CD4-positive, alpha-beta T cell treated with Interferon gamma for 1 hour (primary cell): ENCODE measurements at places on chromosomes 3 and 15.

- DNase-seq = no peak
Measured at GRCh38 chr3:23829242-23829934, 23.6 kb downstream of the UBE2E1 start.

DNA sequence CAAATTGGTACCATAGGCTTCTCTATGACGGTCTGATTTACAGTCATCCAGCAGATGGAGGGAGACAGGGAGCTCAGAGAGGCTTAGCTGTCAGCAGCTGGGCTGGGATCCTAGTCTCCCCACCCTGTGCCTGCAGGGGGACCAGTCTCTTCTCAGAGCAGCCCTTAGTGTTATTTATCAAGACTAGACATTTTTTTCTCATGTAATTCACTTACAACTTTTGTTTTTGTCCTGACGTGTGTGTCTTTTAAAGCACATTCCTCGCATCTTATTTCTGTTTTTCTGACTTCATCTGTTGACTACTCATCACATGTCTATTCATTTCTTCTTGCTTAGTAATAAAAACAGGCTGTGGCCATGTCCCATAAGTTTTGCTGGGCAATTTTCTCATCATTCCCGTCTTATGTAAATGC is 116.1 kb downstream of the KLF13 start:
- no peak for DNase-seq

DNA sequence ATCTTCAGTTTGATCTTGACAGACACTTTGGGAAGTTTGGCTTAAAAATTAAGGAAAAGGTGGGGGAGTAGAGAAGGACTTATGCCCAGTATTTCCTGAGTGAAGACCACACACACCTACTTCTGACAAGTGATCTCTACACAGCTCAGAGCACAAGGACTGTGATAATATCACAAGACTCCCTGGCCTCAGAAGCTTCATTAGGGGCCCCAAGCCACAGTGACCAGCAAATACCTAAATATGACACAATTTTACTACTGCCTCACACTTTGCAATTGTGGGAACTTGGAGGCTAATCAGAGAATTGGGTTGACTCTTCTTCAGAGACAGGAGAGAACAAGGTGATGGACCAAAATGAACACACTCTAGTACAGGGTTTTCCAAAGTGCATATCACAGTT is 2.6 kb downstream of the ILDR1 start:
- no peak for DNase-seq

- DNase-seq = no peak
Measured at GRCh38 chr15:49227602-49228001, 57.6 kb downstream of the GALK2 start.

DNA sequence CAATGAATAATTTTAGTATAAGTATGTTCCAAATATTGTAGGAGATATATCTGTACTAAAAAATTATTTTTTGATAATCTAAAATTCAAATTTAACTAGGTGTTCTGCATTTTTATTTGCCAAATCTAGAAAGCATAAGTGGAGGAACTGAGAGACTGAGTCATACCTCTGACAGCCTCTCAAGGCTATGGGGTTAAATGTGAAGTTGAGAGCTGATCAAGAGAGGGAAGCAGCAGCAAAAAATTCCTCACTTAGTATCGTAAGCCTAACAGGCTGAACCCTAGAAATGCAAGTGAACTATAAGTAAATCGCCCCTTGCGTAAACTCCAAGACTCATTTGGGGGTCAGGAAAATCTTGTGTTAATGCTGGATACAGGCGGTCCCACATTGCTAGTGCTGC is 12.8 kb upstream of the TOPAZ1 start:
- no peak for DNase-seq

DNA sequence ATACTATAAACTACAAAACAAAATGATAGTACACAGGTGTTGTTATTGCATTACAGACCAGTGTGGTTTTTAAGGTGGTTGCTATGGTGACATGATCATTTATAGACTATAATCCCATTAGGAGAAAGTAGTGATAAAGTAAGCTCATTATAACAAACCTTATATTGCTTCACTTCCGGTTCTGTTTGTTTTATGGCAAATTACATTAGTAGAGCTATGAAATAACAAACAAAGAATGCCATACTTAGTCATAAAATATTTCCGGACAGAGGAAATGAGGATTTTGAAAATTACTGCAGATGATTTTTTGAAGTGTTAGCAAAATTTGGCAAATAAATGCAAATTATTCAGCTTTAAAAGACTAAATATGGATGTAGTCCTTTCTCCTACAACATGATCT is 640.4 kb upstream of the ARPP21 start:
- DNase-seq = no peak

- DNase-seq = no peak
Measured at GRCh38 chr15:48550822-48551525, 94.5 kb downstream of the FBN1 start.

GRCh38 chr3:31051226-31051625 is 156.8 kb upstream of the GADL1 start:
- no peak for DNase-seq

DNA sequence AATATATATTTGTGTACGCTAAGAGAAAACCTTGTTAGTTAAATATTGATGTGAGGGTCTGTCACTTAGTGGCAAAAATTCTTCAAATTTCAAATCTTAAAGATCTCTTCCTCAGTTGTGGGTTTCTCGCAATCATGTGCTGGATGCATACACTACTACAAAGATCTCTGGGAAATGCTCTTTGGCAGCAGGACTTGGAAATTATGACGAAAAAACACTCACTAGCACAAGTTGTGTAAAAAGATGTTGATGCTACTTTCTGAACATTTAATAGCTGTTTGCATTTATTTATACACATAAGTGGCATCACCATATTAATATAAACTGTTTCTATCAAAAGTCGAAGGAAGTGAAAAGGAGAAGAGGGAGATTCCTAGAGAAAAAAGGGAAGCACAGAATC is 10.8 kb upstream of the NANOGP8 start:
- no peak for DNase-seq

GRCh38 chr3:159785273-159785708 is 203.3 kb upstream of the IL12A start:
- DNase-seq = no peak

- DNase-seq = no peak
Measured at GRCh38 chr3:109057056-109057455, 60.9 kb downstream of the MORC1 start.

- no peak for DNase-seq
Measured at GRCh38 chr3:143633816-143634215, 214.5 kb downstream of the SLC9A9 start.

- DNase-seq = no peak
Measured at GRCh38 chr3:59308684-59309083, 258.9 kb upstream of the CFAP20DC start.

GRCh38 chr3:139289860-139290524 is 53.8 kb upstream of the MRPS22 start:
- no peak for DNase-seq

GRCh38 chr15:36673039-36673438 is 93.6 kb downstream of the CDIN1 start:
- no peak for DNase-seq

DNA sequence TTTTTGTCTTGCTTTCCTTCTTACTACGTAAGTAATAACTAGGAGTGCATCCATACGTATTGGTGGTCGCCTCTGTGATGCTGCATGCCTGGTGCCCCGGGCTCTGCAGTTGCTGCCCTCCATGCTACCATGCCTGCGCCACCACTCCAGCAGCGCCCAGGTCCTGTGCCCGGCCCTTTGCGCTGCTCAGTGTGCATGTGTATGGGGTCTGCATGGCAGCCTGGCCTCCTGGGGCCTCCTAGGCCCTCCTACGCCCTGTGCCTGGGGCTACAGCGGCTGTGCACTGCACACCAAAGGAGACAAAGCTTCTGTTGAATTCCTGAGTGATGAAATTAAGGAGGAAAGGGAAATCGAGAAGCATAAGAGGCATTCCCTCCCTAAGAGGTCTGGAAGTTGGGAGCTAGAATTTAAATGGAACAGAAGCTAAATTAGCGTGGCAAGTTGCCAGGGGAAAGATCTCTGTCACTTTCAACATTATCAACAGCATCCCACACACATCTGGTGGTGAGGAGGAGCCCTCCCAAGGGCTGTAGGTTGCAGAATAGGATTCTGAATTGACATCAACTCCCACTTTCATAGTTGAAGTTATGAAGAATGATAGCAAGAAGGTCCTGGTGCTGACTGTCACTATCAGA is 275.0 kb upstream of the CHRM5 start:
- no peak for DNase-seq

GRCh38 chr3:188218603-188219002 is 64.6 kb downstream of the LPP start:
- no peak for DNase-seq

DNA sequence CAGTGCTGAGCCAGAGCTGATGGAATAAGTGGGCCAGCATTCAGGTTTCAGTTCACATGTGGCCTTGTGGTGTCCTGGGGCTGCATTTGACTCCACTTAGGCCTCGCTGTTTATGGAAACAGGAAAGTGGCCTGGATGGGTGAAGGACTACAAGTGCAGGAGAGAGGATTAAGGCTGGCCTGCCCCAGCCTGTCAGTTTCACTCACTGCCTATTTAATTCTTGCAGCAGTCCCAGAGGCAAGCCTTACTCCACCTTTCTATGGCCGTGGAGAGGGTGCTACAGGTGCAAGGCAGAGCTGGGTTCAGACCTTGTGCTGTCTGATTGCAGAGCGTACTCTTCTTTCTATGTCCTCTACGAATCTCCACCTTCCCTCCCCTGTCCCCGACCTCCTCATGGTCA is 37.7 kb downstream of the ABHD17C start:
- DNase-seq = no peak

DNA sequence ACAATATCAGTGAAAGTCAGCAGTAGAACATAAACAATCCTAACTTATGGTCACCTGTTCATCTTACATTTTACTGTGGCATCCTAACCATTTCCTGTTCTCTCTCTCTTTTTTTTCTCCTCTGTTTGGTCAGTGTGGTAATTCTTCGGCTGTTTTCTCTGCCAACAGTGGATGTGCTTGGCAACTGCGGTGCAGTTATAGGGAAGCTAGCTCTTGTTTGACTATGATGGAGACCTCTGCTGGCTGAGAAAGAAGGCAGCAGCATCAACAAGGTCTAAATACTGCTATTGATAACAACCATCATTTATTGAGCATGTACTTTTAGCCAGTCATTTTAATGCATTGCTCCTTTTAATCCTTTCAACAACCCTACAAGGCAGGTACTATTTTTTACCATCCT is 723 bp upstream of the DRD3 start:
- DNase-seq = no peak

- DNase-seq = no peak
Measured at GRCh38 chr3:140270329-140270728, 335.3 kb downstream of the CLSTN2 start.

DNA sequence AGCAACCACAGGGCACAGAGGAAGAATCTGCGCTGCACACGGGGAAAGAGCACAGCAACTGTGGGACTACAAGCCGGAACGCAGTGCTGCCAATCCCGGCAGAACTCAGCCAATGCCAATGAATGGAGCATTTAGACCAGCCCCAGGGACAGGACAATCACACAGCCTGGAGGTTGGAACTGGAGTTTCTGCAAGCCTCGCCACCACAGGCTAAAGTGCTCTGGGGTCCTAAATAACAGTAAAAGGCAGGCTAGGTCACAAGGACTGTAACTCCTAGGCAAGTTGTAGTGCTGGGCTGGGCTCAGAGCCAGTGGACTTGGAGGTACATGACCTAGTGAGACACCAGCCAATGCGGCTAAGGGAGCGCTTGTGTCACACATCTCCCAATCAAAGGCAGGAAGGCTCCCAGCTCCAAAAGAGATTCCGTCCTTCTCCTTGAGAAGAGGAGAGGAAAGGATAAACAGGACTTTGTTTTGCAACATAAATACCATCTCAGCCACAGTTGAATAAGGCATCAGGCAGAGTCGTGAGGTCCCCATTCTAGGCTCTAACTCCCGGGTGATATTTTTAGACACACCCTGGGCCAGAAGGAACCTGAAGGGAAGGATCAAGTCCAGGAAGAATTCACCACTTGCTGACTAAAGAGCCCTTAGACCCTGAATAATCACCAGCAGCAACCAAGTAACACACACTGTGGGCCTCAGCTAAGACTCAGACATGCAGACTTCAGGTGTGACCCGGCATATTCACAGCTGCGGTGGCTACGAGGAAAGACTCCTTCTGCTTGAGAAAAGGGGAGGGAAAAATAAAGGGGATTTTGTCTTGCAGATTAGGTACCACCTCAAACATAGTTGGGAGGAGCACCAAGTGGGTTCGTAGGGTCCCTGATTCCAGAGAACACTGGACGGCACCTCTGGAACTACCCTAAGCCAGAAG is 85.5 kb upstream of the XXYLT1 start:
- DNase-seq = no peak

DNA sequence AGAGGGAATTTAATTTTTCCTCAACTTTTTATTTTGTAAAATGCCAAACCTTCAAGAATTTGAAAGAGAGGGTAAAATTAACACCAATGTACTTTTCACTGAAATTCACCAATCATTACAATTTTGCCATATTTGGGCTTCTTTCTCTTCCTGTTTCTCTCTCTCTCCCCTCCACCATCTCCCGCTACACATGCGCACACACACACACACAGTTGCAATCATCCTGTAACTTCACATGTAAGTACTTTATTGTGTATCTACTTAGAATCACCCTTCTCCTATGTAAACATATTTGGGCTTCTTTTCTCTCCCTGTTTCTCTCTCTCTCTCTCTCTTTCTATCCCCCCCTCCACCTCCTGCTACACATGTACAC is 7.4 kb downstream of the ARL14 start:
- no peak for DNase-seq

DNA sequence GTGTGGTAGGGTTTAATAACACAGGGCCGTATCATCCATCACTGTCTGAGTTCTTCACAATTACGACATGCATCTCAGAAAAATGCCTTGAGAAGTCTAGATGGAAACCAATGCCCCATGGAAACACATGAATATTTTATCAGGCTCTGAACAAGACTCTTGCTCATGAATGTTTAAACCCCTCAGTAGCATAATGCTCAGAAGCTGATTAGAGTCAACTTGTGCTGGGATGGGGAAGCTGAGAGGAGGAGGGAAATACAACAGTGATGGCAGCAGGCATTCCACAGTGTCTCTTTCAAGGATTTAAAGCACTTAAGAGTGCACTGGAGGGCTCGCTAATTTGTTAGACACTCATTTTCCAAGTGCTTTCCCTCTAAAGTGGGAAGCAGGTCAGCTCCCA is 3.8 kb downstream of the GPR156 start:
- no peak for DNase-seq

GRCh38 chr15:47360305-47360704 is 357.0 kb upstream of the SEMA6D start:
- DNase-seq = no peak

DNA sequence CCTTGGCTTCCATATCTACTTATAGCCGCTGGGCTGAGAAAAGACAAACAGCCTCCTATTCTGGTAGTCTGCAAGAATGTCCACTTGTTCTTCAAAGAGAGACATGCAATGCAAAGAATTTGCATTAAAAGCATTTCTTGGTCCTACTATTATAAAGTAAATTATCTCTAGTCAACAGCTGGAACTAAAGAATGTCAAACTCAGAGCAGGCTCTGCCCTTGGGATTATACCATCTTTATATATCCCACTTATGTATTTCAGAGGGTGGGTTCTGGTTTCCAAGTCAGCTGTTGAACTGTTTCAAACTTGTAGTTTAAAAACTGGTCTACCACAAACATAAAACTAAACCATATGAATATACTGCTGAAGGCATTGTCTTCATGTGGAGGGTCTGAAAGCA is 7.0 kb upstream of the ACTC1 start:
- DNase-seq = no peak

GRCh38 chr15:52288051-52288942 is 7.3 kb downstream of the MYO5C start:
- DNase-seq = no peak
